ENCODE measurements at places on chromosomes 6 and 20.

DNA sequence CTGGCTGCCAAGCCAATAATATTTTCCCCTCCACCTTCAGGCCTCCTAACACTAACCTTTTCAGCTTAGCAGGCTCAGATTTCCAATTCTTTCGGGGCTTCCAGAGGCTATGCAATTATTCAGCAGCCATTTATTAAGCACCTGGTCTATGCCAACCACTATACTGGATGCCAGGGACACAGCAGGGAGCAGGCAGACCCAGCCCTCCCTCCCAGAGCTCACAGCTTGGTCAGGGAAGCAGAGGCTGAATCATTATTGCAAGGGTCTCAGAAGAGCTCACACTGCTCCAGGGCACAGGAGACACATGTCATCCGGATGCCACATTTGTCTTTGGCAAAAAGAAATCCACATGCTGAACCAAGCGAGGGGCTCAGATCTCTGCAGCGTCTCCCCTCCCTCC is 1.3 kb downstream of the BPIFB1 start:
- DNase-seq: no peak

- no peak for DNase-seq
These were observed 9.2 kb downstream of the GUCA1B start for GRCh38 chr6:42185597-42185996.

GRCh38 chr6:41813956-41814355 is 26.5 kb downstream of the TOMM6 start:
- DNase-seq: no peak

DNA sequence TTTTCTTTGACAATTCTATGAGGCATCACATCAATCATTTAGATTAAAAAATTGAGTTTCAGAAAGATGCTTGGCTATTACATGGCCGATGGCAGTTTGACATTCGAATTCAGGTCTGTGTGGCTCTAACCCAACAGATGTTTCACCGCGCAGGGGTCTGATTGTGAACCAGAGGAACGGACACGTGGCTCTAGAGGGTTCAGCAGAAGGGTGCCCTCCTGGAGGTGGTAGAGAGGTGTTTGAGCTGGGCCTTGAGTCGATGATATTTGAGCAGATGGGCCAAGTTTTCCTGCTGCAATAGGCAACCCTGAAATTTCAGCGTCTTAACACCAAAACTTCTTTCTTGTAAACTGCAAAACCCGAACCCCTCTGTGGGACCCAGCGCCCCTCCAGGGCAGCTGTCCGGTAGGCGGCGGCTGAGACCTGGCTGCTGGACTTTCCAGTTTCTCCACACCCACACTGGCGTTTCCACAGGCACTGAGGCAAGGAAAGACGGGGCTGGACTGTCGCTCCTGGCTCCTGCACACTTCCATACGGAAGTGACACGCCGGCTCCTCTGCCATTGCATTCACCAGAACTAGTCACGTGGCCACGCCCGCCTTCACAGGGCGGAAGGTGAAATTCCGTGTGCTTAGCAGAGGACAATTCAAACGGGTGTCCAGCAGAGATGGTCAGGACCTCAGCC is 11.3 kb upstream of the AFDN start:
- DNase-seq: no peak

DNA sequence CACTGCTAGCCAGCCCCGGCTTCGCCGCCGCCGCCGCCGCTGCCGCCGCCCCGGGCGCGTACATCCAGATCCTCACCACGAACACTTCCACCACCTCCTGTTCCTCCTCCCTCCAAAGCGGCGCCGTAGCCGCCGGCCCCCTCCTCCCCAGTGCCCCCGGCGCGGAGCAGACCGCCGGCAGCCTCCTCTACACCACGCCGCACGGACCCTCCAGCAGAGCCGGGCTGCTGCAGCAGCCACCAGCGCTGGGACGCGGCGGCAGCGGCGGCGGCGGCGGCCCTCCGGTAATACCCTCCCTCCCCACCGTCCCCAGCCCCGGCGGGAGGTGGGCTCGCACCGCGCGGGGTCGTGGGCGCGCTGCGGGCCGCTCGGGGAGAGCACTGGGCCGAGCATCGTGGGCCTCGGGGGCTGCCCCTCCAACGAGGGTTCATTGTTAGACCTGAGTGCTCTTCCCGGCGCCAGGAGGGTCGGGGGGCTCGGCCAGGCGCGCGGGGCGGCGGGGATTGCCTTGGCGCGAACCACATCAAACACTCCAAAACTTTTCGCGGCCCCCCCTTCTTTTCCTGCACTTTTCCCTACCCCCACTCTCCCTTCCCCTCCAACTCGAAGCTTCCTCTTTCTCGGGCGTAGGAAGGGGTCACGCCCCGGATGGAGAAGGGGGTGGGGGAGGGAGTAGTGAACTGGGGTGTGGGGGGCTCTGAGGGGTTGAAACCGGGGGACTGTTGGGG is 827 bp downstream of the E2F3 start:
- no peak for DNase-seq

DNA sequence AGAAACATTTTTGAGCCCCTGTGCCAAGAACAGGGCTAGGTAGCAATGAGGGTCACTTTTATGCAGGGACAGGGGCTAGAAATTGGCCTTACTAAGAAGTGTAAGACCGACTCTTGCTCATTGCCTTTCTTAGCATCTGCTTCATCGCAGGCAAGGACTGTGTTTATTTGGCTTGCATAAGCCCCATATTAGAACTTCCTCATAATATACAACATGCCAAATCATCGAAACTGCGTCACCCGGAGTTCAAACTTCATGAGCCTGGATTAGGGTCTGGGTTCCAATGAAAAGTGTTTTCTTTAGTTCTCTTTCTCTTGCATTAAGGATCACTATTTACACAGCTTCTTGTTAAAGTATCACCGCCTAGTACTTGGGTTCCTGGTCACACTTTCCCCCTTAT is 977 bp upstream of the SMAP1 start:
- no peak for DNase-seq

- no peak for DNase-seq
These were observed 21.4 kb downstream of the CYP24A1 start for GRCh38 chr20:54152227-54153040.

GRCh38 chr6:1321738-1322137 is 9.8 kb downstream of the FOXQ1 start:
- DNase-seq: peak; percentile 84

GRCh38 chr6:25579902-25580495 is 72.0 kb upstream of the SCGN start:
- no peak for DNase-seq

DNA sequence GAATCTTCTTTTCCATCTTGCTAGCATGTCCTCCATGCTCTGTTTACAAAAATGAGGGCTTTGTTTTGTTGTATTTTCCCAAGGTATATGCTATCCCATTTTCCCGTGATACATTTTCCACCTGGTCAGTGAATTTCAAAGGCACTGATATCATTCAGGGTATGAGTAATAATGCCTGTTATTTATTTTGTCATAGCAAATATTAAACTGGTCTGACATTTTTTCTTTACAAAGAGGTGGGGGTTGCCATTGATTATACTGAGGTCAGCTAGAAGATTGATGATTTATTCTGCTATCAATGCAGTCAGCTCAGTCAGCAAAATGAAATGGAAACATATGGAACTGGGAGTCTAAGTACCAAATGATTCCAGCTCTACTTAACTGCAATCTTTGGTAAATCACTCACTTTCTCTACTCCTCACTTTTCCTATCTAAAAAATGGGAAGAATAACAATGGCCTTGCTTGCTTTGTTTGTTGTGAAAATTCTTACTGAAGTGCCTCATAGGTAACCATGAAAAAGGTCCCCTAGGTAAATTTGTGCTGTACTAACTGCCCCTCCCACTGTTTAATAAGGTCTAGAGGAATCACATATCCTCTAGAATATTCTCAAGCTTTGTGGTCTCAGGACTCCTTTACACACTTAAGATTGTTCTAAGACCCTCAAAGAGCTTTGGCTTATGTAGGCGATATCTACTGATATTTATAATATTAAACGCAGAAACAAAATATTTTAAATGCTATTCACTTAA is 64.0 kb downstream of the ARHGAP18 start:
- no peak for DNase-seq

- no peak for DNase-seq
These were observed 119.6 kb upstream of the MTHFD1L start for GRCh38 chr6:150745896-150746295.

DNA sequence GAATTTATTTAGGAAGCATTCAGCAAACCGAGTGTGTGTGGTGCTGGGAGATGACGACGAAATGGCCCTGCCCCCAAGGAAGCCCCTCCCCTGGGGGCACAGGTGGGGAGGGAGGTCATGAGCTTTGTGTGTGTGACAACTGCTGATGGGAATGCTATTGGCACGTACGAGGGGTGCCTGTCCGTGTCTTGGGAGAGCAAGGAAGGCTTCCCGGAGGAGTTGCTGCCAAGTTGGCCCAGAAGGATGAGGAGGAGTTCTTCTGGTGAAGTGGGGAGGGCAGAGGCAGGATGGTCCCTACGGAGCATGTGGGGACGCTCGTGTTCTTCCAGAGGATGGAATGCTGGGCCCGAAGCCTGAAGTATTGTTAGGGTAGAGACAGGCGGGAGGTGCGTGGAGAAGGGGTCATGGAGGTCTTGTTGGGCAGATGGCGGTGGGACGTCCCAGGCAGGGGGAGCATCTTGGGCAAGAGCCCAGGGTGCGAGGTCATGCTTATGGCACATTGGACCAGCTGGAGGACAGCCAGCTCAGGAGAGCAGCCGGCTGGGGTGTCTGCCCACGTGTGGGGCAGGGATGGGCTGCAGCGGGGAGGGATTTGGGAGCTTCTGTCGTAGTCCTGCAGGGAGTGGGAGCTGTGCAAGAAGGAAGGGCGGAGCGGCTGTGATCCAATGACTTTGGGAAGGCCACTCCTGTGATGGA is 46.1 kb downstream of the SYNJ2 start:
- DNase-seq: no peak

GRCh38 chr6:14881398-14881797 is 364.5 kb upstream of the JARID2 start:
- DNase-seq: no peak

GRCh38 chr20:2385026-2385425 is 4.3 kb downstream of the TGM6 start:
- no peak for DNase-seq

DNA sequence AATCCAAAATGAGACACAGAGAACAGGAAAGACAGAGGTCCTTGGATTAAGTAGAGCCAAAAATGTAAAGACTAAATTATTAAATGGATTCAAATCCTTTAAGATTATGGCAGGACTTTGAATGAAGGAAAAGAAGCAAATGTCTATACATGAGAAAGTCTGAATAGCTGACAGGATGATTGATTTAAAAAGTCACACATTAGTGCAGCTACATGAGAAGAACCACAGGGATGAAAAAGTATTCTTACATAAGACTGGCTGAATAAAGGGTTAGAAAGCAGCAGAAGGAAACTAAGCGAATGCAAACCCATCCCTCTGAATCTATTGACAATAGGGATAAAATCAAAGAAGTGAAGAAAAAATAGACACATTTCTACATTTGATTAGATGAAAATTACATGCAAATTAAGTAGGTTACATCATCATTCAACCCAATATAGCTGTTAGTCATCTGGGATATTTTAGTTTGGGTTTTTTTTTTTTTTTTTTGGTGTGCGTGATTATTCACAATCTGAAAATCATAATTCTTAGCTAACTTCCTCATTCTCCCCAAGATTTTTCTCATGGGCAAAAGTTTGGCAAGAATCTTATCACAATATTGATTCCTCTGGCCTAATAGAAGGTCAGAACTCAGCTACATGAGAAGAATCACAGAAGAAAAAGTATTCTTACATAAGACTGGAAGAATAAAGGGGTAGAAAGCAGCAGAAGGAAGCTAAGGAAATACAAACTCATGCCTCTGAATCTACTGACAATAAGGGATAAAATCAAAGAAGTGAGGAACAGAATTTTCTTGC is 845.4 kb downstream of the HACE1 start:
- no peak for DNase-seq

DNA sequence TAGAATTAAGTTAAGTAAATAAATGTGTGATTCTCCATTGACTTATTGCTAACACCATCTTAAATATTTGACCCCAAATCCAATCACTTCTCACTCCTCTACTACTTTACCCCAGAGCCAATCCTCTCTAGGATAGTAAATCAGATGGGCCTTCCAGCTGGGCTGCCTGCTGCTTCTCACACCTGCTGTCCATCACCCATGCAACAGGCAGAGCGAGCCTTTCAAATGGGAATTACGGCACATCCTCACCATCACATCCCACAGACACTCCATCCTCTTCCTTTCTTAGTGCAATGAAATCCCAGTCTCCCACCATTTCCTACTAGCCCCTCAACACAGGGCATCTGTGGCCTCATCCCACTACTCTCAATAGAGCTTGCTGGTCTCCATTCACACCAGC is 34.0 kb downstream of the HLA-F start:
- no peak for DNase-seq

DNA sequence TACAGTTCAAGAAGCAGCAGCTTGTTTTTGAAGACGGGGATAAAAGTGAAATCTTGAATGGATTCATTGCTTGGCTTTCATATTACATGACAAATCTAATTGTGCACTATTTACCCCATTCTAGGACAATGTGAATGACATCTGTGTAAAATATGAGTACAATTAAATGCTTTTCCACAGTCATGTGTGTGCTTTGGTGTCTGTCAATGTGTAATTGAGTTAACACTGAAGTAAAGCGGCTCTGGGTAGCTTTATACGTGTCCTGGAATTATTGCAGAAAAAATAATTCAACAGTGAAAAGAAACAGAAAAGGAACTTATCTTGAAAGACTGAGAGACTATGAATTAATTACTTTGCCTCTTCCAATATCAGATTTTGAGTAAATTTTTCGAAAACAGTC is 233.5 kb upstream of the HS3ST5 start:
- DNase-seq: no peak
